CD4-positive, alpha-beta T cell treated with Interleukin-6 at 100 ng/mL for 8 hours (primary cell): ENCODE measurements at places on chromosomes 12 and 14.

DNA sequence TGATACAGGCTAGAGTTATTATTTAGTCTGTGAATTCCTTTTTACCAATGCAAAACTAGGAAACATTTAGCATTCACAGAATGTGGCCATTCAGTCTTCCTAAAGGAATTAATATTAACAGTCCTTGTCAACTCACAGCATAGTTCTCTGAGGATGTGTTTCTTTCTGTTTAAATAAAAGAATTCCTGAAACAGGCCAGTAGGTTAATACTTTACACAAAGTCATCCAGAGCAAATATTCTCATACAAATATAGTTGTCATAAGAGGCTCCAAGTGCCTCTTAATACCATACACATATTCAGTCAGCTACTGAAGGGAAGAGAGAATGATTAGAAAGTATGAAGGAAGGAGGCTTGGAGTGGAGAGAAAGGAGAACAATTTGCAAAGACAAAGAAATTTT, 120.1 kb downstream of the LMNTD1 start:
- no peak for DNase-seq

DNA sequence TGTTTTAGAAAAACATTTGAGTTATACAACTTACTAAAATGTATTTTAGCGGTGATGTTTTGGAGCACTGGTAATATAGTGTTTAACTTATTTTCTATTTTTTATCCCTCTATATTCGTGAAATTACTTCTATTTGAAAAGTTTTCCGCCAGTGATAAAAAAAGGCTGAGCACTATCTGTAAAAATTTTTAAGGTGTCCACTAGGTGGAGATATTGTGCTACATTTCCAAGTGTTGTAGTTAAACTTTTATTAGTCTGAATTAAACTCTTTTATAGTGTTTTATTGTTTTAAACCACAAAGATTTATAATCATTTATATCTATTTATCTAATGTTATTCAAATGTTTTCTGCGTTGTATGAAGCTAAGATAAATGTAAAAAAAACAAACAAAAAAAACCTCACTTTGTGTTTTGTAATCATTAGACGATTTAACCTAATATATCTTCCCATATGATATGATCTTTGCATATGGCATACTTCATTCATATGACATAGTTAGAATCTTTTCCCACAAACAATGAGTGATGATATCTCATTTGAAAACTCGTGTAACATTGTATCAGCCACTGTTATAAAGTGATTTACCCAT, 11.8 kb downstream of the ALG10B start:
- DNase-seq = peak; percentile 27

GRCh38 chr14:21987937-21988336, 314.3 kb upstream of the OR4E1 start:
- DNase-seq = peak; percentile 32

DNA sequence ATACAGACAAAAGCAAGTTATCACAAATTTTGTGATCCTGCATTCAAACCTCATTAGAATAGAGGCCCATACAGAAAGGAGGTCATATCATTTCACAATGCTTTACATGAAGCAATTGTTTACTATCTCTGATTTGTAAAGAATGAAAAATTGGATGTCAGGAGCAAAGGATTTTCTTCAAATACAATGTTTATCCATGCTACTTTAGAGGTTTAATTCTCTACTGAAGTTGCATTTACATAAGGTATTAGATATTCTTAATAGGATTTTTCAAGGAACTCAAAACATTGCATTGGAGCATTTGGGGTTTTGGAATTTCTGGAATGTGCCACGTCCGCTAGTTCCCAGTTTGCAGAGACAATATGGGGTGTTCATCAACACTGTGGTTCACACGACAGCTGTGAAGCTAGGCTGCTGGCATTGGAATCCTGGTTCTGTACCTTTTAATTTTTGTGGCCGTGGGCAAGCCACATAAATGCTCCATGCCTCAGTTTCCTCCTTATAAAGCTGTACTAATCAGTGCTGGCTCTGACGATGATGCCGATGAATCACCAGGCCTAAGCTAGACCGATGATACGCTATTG, 174.8 kb downstream of the APAF1 start:
- no peak for DNase-seq

GRCh38 chr12:98644712-98645571, at the start of the genes APAF1 and IKBIP:
Gene APAF1 (plus strand): TSS chr12:98645290. CDS start chr12:98648360, 3,070 bp downstream.
Gene IKBIP (minus strand): TSS chr12:98644788. CDS start chr12:98644701, 87 bp downstream.
- DNase-seq = peak; percentile 94

DNA sequence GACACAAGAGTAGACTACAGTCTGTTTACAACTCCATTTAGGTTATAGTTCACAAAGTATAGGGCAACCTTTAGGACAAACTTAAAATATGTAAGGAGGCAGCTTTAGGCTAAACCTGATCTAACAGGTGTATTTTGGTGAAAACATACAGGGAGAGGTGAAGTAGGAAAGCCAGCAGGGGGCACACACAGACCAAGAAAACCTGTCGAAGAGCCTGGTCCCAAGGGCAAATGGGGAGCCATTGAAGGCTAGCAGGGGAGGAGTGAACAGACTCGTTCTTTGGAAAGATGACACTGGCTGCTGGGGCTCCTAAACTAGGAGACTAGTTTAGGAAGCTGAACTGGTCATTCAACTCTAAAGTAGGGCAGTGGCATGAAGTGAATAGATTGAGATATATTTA, 138.8 kb upstream of the WSCD2 start:
- no peak for DNase-seq

- no peak for DNase-seq
Measured at GRCh38 chr12:80058586-80058985, 40.8 kb upstream of the OTOGL start.

GRCh38 chr12:111842556-111843396, 748 bp downstream of the MAPKAPK5 start:
- DNase-seq = peak; percentile 7

DNA sequence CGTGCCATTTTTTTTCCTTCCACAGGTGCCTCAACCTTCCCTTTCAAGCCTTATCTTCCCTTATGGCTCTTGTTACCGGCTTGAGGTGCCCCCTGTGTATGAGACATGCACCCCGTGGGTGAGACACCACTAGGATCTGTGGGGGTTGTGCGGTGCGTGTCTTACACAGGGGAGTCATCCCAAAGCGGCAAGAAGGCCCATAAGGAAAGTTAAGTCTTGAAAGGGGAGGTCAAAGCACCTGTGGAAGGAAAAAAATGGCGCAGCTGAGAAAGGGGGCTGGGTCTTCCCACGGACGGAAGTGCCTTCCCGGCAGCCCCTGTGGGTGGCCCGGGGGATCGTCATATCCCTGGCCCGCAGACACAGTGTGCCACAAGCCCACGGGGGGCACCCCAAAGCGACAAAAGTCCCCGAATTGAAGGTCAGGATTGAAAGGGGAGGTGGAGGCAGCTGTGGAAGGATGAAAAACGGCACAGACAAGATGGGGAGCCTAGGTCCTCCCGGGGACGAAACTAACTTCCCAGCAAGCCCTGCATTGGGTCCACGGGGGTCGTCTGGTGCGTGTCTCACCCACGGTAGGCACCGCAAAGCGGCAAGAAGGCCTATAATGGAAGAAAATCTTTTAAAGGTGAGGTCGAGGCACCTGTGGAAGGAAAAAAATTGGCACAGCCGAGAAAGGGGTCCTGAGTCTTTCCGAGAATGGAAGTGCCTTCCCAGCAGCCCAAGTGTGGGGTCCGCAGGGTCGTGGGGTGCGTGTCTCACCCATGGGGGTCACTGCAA, 273.3 kb downstream of the ALG10 start:
- no peak for DNase-seq

- no peak for DNase-seq
Measured at GRCh38 chr14:100620255-100621100, 33.3 kb upstream of the BEGAIN start.

DNA sequence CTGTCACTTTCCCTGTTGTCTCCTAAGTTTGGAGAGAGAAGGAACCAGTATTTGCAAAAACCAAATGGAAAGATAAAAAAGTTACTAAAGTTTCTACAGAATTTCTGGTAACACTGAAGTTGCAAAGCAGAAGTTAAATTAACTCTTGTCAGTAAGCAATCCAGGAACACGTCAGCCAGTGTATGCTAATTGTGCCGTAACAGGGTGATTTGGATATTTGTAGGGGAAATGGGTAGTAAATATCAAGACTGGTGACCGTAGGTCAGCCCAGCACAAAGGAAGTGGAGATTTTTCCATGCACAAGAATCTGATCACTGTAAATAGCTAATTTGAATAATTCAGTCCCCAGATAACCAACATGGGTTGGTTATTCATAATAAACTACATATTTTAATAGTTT, 2.3 kb downstream of the CDKN1B start:
- peak; percentile 28 for DNase-seq

GRCh38 chr12:64611341-64612284, 1.3 kb downstream of the RASSF3 start:
- peak; percentile 28 for DNase-seq

GRCh38 chr12:15754233-15754632, 35.0 kb downstream of the EPS8 start:
- DNase-seq = no peak

GRCh38 chr12:57063991-57064685, 14.2 kb upstream of the MYO1A start:
- peak; percentile 67 for DNase-seq

- no peak for DNase-seq
Measured at GRCh38 chr14:81557146-81557545, 23.5 kb upstream of the SEL1L start.

- DNase-seq = no peak
Measured at GRCh38 chr14:72876710-72877063, 17.2 kb downstream of the DPF3 start.

DNA sequence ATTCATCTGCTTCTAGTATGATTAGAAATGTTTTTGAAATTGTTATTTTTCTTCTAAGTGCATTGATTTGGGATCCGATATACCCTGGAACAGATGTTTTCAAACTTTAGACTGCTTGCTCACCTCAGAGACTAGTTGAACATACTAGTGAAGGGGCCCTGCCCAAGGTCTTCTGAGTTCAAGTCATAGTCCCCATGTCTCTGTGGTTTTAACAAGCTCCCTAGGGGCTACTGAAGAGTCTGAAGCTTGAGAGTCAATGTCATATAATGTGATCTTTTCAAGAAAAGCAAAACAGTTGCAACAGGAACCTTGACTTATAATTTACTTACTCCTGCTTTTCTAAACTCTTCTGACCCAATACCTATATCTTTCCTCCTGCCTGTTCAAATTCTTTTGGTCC, 7.5 kb upstream of the UBE2N start:
- no peak for DNase-seq

GRCh38 chr12:111072299-111072698, 151.9 kb upstream of the MYL2 start:
- DNase-seq = no peak

DNA sequence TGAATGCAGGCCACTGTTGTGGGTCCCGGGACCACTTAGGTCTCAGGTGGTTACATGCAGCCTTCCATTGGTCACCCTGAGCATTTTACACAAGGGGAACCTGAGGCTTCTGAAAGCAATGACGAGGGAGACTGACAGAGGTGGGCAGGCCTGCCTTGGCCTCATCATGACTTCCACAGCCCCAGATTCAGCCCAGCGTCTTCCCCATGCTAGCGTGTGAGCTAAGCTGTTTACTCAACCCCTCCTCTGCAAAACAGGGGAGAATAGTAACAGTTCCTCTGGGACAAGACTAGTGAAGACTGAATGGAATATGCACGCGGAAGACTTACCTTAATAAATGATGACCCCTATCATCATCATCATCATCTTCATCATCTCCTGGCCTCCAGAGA, 46.8 kb downstream of the VWF start:
- DNase-seq = no peak

DNA sequence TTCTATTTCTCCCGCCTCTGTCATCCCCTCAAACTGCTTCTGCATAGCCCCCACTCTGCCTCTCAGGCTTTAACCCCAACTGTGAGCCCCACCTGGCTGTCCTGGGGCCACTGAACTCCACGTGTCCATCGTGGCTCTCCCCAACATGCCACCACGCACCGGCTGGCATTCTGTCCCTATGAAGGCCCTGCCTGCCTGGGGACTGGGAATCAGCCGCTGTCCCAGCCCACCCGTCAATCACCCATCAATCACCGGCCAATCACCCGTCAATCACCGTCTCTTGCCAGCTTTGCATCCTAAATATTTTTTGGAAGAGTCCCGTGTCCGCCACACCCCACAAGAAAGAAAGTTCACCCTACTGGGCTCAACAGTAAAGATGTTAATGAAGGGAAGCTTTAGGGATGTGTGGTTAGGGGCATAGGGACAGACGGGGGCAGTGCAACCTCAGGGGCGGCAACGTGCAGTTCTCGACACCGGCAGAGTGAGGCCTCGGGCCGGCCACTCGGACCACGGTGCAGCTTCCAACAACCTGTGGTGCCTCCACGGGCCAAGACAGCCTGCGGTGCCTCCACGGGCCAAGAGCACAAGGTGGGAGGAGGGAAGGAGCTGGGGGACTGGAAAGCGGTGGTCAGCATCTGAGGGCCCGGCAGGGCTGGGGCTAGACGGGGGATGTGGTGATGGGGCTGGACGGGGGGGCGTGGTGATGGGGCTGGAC, 85.6 kb downstream of the GALNT9 start:
- DNase-seq = no peak

DNA sequence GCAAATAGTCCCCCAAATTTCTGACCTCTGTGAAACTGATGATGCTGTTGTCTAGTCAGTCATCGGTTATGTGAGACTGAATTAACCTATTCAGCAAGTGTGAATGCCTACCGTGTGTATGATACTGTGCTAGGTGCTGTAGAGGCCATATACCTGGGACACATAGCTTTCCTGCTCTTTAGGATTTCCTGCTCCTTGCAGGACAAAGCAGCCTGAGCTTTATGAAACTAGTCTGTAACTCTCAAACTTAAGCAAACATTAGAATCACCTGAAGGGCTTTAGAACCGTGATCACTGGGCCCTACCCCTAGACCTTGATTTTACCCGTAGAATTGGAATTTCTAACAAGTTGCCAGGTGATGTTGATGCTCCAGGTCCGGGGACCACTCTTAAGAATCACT, 6.9 kb downstream of the MARK3 start:
- DNase-seq = no peak

GRCh38 chr12:66683073-66683472, 4.2 kb upstream of the GRIP1 start:
- DNase-seq = no peak

DNA sequence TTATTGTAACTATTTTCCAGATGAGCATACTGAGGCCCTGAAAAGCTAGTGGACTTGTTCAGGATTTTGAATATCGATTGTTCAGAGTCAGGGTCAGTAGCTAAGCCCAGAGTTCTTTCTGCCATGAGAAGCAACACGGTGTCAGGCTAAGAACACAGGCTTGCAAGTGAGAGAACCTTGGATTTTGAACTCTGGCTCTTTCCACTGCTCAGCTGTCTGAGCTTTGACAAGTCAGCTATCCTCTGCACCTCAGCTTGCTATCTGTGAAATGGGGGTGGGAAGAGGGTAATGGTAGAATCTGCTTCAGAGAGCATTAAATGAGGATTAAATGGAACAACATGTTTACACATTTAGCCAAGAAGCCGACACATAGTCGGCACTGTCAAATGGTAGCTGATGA, 157.2 kb downstream of the SAMD4A start:
- DNase-seq = no peak
